ENCODE measurements at places on chromosomes 5 and 9.
A peak's percentile ranks its signal among the peaks of the same experiment; 100 is the strongest.

GRCh38 chr5:777756-778161 is 6.8 kb downstream of the ZDHHC11B start:
- DNase-seq = peak; percentile 3

DNA sequence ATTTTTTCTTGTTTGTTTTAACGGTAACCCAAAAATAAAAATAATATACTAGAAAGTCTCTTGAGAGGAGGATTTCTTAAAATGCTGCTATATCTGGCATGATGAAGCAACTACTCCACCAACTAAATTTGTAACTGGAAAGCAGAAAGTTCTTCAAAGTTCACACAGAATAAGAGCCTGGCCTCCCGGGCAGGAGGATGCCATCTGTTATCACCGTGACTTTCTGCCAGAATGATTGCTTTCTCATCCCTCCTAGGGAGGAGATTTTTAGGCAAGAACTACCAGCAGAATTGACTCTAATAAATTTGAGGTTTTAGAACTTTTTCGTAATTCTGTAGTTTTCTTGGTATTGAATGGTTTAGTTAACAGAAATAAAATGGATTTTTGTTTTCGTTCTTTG is 464.6 kb upstream of the ACTBL2 start:
- no peak for DNase-seq

- no peak for DNase-seq
Measured at GRCh38 chr9:133971121-133971951, 20.8 kb downstream of the VAV2 start.

GRCh38 chr5:122154491-122154890 is 25.1 kb downstream of the ZNF474 start:
- DNase-seq = no peak

DNA sequence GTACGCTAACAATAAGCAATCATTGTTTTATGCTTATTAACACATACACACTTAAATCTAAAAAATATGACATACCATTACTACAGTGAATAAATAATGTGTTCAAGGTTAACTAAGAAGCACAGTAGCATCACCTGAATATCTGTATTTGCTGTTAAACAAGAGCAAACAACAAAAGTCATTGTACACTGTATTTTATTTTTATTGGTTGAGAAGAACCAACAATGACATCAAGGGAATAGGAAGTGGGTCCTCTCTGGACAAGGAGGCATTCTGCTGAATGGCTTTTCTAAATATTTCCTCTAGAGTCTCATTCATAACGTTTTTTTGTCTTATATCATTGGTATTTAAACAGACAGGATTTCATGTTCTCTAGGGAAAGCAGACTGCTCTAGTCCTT is 460.4 kb downstream of the CDH9 start:
- DNase-seq = no peak

DNA sequence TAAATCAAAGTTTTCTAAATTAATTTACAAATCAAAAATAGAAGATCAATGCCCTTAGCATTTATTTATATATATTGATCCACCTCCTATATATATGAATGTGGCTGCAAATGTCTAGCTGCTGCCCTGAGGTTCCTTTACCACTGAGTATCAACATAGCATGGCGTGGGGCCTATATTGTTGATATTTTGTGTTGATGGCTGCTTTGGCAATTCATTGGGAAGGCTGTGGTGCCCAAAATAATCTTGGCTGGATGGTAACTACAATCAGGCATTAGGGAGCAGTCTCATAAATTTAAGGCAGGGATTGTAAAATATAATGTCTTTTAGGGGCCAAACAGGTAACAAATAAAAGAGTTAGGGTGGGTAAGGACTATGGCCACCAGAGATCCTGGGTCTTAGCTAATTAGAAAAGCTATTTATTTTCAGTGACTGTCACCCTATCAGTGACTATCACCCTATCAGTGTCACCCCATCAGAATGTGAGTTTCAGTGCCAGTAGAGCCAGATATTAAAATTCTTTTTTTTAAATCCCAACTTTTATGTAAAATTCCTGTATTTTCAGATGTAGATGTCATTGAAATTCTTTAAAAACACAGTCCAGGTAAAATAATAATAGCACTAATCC is 190.7 kb upstream of the PCSK5 start:
- no peak for DNase-seq

- no peak for DNase-seq
Measured at GRCh38 chr9:89309608-89310474, 1.2 kb upstream of the CKS2 start.

- no peak for DNase-seq
Measured at GRCh38 chr5:121296356-121296755, 555.3 kb upstream of the FTMT start.

- DNase-seq = peak; percentile 65
Measured at GRCh38 chr5:368183-369084, 46.9 kb downstream of the AHRR start.

DNA sequence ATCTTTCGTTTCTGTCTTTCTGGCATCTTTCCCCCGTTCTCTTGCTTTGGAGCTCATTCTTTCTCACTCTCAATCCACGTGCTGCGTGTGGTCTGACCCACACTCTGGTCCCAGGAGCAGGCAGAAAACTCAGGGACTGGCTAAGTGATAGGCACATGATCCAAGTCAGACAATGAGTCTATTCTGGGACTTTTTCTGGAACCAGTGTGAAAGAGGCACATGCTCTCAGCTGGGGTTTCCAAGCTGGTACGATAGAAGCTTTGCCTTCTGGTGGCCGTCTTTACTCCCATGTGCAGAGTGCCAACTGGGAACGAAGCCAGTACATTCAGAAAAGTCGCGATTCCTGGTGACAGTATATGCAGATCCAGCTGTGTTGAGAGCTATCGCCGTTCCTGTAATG is 94.4 kb downstream of the PDZD2 start:
- DNase-seq = no peak

DNA sequence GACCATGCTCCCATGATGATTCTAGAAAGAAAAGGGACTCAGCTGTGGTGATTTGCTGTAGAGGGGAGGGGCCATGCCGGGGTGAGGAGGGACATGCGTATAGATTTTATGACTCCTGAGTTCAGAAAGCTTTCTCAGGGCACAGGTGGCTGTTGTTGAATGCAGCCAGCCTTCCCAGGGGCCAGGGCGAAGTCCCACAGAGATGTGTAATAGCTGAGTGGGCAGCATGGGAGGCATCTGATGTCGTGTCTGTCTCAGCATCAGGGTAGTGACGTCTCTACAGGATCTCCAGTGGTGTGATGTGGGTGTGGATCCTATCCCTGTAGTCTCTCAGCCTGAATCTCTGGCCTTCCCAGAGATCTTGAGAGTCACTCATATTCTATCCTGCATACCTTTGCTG is 7.8 kb upstream of the BOD1 start:
- DNase-seq = no peak

DNA sequence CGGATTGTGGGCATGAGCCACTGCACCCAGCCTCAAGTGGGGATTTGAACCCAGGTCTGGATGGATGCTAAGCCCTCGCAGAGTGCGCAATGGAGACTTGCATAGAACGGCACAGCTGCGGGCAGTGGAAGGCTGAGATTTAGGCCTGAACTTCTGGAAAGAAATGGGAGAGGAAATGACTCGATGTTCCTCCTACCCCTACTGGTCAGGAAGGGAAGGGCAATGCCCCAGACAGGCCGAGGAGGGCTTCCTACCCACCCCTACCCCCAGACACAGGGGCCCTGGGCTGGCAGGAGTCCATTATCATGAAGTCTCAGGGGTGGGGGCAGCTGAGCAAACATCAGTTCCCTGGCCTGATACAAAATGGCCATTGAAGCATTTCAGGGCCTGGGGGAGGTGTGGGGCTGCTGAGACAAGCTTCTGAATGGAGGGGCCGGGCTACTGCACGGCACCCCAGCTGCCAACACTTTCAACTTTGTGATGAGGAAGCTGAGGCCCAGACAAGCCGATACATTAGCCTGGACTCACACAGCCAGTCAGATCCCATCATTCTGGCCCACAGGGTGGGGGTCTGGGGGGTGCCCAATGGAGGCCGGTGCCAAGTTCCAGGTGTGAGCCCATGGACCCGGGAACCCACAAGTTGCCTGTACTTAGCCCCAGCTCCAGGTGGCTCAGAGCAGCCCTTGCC is 13.5 kb upstream of the WDR38 start:
- no peak for DNase-seq

DNA sequence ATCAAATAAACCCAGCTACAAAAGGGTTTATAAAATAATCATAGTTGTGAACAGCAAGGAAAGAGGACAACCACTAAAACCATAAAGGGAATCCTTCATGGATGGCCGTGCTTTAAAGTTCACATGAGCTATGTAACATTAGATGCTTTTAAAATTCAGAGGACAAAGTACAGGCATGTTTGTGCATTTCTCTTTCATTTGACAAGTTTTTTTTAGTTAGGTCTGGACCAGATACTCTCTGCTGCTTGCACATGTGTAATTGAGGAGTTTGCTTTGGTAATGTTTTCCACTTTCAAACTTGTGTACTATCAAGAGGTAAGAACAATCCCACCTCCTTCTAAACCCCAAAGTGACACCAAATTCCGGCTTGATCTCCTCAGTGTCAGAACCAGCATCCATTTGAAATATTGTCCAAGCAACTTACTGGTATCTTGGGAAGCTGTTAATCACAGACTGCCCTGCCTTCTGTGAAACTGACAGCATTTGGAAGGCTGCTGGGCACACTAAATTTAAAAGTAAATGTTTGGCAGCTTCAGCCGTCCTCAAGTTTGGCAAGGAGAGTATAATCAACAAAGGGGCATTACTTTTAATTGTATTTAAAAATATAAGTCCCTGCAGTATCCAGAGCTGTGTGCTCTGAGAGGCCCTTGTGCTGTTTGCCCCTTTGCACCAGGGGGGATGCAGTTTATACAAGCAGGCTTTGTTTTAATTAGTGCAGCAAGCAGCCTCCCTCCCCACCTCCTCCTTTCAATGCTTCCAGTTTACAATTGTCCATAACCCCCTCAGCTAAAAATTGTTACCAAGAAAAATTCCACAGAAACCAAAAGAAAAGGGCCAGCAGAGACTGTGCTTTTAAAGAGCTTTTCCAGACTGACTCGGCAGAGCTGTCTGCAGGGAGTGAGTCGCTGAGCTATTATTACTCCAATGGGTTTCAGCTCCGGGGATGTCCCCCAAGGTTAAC is 328.3 kb upstream of the MPDZ start:
- DNase-seq = no peak

All from GM19239 (cell line).